Pons (tissue), 1 donor: ENCODE measurements at places on chromosomes 2 and 18.
A peak's percentile ranks its signal among the peaks of the same experiment; 100 is the strongest.

GRCh38 chr2:195848119-195848899, 191.3 kb downstream of the SLC39A10 start:
- DNase-seq, result no peak

- DNase-seq, result no peak
Measured at GRCh38 chr2:172964511-172965139, 111.0 kb upstream of the MAP3K20 start.

- no peak for DNase-seq
Measured at GRCh38 chr2:231212329-231212845, 14.0 kb downstream of the ARMC9 start.

GRCh38 chr18:40006634-40007033, 1948.4 kb upstream of the PIK3C3 start:
- peak; percentile 24 for DNase-seq

- peak; percentile 13 for DNase-seq
Measured at GRCh38 chr2:162261032-162261945, 18.0 kb upstream of the FAP start.

DNA sequence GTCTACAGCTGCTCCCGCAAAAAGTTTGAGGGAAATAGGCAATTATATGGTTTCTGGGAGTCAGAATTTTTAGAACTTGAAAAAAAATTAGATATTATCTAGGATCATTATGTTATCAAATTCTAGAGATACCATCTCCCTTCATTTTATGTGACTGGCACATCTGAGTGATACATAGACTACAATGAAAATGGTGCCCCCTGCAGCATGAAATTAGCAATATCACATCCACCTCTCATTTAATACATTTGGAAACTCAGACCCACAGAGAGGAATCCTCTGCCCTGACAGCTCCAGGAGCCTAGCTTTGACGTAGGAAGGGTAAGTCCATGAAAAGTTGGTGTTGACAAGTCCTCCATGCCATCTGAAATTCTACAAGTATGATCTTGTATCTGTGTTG, 381.6 kb downstream of the SUCLG1 start:
- peak; percentile 55 for DNase-seq

- DNase-seq, result no peak
Measured at GRCh38 chr2:30249354-30249753, 18.0 kb downstream of the LBH start.

DNA sequence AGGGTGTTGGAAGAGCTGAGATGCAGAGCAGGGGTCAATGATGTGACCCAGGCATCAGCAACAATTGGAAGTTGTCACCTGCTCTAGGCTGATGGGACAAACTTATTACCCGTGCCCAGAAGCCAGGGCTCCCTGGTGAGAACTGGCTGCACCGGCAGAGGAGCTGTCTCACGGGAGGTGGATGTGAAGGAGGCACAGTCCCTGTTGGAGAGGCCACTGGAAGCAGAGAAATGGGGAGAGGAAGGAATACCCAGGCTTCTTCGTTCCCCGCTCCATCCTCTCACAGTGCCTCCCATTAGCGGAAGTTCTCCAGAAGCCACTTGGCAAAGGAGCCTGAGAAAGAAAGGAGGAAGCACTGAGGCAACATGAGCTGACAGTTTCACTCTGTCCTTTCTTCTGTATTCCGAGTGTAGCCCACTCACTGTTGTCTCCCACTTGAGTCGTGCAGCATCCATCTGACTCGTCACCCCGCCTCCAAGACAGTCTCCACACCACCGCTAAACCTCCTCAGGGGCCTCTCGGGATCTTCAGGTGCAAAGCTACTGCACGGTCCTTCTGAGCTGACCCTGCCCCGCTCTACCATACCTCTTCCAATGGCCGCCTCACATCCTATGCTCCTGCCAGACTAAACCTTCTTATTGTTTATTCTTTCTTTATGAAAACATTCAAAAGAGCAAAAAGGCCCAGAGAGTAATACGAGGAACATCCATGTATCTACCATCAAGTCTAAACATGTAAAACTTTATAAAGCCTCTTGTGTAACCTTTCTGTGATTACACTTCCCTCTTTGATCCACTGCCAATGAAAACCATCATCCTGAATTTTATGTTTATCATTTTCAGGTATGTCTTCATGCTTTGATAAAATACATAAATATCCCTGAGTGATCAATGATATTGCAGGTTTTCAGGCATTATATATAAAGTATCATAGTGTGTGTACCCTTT, 19.1 kb upstream of the AFTPH start:
- DNase-seq, result peak; percentile 40

DNA sequence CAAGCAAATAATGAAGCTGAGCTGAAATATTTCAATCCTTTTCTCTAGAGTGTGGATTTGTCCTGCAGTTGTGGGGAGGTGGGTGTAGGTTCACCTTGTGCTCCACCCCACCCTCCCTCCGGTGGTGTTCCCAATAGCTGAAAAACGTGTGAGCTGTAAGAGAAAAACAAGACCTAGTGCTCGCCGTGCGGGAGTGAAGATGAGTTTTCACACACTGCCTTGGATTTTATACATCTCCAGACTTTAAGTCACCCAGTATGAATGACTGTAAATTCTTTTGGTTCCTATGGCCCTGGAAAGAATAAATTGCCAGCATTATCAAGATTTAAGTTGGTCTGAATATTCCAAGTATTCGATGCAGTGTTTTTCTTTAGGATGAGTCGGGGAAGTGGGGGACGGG, 1.9 kb upstream of the SOX11 start:
- no peak for DNase-seq

DNA sequence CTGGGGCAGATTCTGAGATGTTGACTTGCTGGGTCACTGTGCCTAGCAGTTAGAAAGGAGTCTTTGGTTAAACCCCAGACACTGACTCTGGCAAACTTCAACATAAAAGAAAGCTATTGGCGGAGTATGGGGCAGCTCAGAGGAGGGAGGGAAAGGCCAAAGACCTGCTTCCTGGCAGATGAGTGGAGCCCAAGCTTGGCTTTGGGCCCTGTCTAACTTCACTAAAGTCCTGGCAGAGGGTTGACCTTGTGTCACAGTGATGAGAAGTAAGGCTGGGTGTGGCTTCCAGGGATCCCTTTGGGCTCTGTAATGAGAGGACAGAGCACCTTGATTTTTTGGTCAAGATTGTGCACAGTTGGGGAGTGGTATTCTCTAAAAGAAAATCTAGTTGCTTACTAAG, 129.8 kb upstream of the SEC11C start:
- no peak for DNase-seq

GRCh38 chr2:114222344-114222743, 220.1 kb upstream of the DPP10 start:
- DNase-seq, result no peak

DNA sequence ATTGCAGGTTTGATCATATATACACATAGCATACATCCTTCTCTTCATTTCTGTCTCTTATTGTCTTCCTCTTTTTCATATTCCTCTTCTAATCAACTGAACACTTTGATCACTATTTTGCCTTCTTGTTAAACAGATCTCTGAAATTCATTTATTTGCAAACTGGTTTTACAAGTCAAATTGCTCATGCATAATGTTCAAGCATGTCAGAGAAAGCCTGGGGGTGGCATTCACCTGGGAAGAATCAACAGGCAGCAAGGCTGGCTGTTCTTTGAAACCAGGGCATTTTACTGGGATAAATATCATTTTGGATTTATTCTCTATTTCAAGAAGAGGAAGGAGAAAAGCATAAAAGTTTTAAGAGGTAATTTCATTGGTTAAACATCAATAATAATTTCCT, 66.9 kb upstream of the LRATD1 start:
- no peak for DNase-seq

- DNase-seq, result no peak
Measured at GRCh38 chr2:191999101-191999841, 152.4 kb upstream of the CAVIN2 start.

DNA sequence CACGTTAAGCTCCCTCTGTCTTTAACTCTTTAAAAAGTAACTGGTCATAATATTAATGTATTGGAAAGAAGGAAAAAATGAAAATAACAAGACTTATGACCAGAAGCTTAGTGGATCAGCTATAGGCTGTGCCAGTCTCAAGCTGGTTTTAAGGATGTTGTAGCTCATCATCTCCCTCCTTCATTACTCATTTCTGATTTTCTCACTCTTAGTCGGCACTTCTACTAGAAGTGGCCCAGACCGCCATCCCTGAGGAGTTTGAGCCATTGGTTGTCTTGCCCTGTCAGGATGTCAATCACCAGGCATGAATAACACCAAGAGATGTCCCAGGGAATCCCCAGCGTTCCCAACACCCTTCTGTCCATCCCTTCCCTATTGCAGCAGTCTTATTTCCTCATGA, 151.5 kb downstream of the ASXL3 start:
- DNase-seq, result no peak

DNA sequence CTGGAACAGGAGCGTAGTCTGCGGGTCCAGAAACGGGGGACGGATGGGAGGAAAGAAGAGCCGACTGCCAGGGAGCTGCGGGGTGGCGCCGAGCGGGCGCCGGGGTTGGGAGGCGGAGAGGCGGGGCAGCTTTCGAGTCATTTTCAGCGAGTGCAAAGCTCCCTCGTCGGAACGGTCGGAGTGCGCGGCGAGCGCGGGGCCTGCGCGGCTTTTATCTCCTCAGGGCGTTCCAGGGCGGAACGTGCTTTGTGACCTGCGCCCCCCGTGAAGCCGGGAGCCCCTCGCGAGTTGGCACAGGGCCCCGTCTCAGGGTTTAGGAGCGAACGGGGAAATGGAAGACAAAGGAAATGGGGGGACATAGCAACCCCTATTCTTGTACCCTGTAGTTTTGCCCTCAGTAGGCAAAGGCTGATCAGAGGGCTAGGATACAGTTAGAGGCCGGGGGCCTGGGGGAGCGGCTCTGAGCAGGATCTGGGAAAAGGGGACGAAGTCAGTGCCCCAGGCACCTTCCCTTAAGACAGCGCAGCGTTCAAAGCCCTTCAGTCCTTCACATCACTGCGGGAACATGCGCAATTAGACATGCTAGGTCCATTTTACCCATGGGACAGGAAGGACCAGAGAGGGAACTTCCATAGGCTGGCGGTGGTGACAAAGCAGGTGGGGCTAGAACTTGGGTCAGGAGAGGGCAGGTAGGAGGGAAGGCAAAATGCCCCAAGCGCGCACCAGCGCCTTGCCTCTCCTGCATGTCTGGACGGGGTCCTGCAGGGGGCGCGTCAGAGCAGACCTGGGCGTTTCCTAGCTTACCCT, 60.1 kb upstream of the IL1RL1 start:
- DNase-seq, result no peak

GRCh38 chr18:55355223-55355622, 232.8 kb downstream of the TCF4 start:
- DNase-seq, result no peak

DNA sequence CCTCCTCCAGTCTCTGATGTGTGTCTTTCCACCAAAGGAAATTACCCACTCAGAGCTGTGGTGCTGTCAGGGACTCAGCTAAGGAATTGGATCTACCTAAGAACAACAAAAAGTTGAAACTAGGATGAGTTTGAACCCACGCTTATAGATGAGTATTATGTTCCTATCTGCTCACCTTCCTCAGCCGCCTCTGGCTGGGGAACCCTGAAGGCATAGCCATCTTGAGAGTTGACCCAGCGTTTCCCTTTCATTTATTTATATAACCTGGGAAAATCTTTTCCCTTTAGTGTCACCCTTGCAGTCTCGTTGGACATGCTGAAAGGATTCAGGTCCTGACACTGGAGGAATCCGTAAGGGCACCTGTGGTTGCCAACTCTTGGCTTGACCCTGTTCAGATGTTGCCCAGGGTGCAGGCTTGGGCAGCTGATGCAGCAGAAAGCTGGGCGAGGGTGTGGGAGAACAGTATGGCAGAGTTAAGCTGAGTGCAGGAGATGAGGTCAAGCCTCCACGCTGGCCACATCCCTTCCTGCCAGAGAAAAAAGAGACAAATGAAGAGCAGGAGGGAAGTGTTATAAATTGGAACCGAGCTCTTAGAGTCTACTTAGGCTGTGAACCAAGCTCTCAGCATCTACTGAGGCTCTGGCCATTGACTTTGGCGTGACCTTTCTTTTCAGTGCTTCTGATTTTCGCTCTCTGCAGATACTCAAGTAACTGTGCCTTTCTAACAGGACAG, 1.9 kb downstream of the CDH20 start:
- peak; percentile 72 for DNase-seq

GRCh38 chr2:162506706-162507105, 162.8 kb downstream of the GCA start:
- no peak for DNase-seq

DNA sequence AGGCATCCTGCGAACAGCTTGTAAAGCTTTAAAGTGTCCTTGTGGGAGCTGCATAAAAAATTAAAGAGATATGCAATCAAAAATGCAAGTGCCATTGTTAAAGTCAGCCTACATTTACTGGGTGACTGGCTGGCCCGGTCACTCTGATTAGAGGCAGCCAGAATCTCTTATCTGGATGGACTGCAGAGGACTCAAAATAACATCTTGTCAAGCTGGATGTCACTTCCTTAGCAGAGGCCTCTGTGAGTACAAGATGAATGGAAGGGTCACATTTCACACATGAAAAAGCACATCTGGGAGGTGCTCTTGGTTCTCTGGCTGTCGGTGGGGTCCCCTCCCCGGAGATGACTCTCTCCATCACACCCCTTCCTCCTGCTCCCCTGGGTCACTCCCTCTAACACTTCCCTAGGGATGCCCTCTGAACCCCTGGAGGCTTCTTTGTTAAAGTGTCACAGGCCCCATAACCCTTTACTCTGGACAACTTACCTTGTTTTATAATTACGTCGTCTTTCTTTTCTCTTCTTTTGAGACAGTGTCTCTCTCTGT, 122.1 kb downstream of the SH3BP4 start:
- DNase-seq, result no peak

DNA sequence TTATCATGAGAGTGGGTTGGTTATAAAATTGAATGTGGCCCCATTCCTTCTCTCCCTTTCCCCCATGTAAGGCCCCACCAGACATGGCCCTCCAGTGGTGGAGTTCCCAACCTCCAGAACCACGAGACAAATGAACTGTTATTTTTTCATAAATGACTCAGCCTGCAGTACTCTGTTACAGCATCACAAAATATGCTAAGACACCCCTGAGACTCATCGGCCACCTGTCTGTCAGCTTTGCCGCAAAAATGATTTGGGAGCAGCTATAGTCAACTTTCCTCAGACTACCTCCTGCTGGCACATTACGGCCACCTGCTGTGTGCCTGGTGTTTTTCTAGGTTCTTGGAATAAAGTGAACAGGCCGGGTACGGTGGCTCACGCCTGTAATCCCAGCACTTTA, 21.4 kb upstream of the C1QL2 start:
- no peak for DNase-seq

DNA sequence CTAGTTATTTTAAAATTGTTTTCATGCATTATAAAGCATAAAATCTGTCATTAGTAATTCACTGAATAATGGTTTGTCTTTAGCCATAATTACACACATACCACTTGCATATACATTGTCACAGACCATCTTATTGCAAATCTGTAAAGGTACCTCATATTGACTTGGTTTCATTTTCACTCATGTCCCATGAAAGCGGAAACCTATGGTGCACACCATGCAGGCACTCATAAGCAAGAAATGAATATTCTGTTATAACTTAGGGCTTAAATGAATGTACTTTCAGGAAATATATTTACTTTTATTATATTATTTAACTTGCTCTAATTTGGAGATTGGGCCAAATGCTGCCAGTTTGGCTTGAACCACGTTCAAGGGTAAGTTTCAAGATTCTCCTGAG, 29.2 kb upstream of the STK17B start:
- no peak for DNase-seq
